CD4-positive, CD25-positive, alpha-beta regulatory T cell (primary cell): ENCODE measurements at places on chromosomes 2 and 18. TPM values are rescaled to one million over a fixed set of nuclear protein-coding genes. Genes with fewer than 3 reads are reported as not detected.

OTOF gene
- 0.43 TPM for polyA plus RNA-seq

SCN7A gene
- polyA plus RNA-seq = not detected

GRCh38 chr2:174450021-174450816 lies 36.6 kb downstream of the GPR155 start:
- no peak for DNase-seq

VWA3B gene
- not detected for polyA plus RNA-seq

DNA sequence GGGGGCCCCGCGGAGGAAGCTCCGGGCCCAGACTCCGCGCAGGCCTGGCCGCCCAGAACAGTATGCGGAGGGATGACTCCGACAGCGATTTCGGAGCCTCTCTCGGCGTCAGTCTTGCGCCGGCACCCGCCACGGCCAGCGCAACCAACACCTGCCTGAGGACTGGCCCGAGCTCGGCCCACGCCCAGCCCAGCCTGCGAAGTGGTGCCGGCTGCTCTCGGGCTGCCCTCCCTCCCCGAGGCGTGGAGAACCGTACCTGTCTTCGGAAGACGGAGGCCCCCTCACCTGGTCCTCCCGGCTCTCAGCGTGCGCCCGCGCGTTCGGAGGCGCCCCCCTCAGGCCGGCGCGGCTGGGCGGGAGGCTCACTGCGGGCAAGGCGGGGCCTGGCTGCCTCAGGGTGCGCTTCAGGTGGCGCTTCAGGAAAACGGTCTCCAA lies at the start of gene M1AP:
Gene M1AP, minus strand, starts transcription at position 322 of the 435 bp plus-strand sequence. CDS start 8,055 bp downstream, outside the sequence.
- no peak for DNase-seq

DNA sequence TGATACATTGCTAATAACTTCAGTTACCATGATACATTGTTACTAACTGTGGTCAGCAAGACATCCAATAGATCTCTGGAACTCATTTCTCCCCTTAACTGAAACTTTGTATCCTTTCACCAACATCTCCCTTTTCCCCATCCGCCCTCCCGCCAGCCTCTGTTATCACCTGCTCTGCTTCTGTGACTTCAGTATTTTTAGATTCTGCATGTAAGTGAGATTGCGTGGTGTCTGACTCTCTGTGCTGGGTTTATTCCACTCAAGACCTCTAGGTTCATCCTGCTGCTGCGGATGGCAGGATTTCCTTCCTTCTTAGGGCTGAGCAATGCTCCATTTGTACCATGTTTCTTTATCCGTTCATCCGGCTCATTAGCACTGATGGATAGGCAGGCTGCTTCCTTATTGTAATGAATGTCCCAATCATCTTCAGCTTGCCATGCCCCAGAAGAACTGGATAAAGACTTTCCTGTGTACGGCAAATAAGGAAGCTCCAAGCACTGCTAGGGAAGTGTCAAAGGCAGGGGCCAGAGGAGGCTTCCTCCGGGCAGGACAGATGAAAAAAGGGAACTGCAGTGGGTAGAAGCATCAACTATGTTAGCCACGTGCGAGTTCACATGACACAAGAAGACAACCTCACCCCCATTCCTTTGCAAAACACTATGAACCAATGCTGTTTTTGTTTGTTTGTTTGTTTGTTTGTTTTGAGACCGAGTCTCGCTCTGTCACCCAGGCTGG lies 113.4 kb downstream of the EIPR1 start:
- DNase-seq = no peak
